ENCODE measurements at places on chromosomes 16 and 17.

GRCh38 chr16:62717026-62717425, 680.8 kb upstream of the CDH8 start:
- no peak for DNase-seq

DNA sequence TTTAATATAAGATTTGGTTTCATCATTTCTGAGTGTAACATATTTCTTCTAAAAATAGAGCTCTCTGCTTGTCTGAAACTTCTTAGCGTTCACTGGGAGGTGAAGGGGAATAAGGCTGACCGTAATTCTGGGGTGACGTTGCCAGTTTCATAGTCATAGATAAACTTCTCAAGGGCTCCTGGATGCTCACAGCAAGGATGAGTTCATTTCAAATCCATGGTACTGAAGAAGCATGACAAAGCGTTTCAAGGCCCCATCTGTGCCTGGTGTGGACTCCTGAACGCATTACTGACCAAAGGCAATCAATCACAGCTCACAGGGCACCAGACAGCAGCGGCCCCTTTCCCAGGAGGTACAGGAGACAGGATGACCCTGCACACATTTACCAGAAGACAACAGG, 12.0 kb upstream of the EVPL start:
- no peak for DNase-seq

DNA sequence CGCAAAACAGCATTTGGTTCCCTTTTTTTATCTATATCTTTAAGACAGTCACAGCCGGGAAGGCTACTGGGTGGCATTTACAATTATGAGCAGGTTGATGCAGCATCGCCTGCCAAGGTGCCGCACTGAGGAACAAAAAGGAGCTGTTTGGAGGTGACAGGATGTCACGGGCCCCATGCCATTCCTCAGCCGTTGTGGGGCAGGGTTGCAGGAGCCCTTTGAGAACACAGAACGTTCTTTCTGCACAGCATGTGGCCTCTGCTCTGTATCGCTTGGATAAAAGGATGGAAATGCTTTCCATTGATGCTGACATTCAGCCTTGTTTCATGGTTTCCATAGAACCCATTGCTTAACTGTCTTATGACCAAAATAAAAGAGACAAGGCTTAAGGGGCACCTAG, 141.9 kb upstream of the CDH5 start:
- DNase-seq = no peak

DNA sequence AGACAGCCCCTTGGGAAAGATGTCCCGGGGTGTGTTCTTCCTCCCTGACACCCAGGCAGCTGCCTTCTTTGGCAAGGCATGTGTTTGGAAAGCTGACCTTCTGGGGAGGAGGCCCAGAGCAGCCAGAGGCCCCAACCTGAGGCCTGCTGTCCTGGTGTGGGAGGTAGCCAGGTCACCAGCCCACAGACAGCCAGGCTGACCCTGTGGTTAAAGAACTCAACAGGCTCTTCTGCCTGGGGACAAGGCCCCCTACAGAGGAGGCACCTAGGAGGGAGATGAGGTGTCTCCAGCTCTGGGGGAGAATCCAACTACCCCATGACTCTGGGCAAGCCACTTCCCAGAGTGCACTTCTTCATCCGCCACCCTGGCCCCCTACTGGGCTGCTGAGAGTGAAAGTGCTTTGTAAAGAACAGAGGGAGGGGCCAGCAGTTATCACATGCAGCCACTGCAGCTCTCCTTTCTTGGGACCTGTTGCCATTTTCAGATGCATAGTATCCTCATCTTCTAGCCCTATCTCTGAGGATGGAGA, 13.1 kb upstream of the SREBF1 start:
- peak; percentile 45 for DNase-seq

DNA sequence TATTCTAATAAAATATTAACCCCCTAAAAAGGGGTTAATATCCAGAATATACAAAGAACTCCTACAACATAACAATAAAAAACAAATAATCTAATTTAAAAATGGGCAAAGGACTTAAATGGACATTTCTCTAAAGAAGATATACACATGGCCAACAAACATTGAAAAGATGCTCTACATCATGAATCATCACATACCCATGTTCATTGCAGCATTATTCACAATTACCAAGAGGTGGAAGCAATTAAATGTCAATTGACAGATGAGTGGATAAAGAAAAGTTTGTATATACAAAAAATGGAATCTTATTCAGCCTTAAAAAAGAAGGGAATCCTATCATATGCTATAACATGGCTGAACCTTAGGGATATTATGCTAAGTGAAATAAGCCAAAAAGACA, 36.8 kb downstream of the CPD start:
- no peak for DNase-seq

GRCh38 chr16:48384520-48385252, 527 bp downstream of the SIAH1 start:
- no peak for DNase-seq

DNA sequence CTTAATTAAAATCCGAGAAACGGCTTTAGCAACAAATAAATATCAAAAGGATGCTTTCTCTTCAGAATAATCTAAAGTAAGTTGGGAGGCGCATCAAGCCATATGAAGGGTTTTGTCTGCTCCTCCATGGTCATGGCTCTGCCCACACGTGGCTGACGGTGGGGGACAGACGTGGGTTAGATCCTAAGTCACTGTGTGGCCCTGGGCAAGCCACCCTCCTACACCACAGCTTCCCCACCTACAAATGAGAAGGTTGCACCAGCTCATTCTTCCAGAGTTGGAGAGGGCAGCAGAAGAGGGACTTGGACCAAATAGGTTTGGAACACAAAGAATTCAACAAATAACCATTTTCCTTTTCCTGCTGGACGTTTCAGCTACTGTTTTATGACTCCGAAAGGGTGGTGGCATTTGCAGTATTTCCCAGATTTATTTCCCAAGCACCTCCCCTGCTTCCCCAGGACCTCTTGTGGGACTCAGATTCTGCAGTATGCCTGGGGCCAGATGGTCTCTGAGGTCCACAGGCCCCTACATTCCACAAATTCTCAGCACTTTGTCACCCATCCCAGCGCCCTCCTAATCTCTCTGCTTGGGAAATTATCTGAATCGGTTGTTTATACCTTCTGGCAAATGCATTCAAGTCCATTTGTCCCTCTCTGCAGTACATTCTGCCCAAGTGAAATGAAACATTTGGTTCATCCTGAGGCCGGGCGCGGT, 17.8 kb downstream of the LRRC75A start:
- DNase-seq = no peak

- no peak for DNase-seq
These were observed 8.5 kb downstream of the CHD3 start for GRCh38 chr17:7897090-7897489.

GRCh38 chr16:4506450-4506849, 30.3 kb downstream of the HMOX2 start:
- DNase-seq = peak; percentile 28

DNA sequence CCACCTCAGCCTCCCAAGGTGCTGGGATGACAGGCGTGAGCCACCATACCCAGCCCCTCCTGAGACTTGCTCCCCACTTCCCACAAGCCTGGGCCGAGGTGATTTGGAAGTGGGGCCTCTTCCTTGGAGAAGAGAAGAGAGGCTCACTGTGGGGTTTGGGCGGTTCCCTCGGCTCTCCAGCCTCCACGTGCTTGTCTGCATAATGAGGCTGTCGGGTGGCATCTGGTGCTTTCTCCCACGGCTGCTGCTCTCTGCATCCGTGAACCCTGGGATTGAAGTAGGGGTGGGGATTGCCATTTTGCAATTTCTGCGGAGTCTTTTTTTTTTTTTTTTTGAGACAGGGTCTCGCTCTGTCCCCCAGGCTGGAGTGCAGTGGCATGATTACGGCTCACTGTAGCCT, 101.4 kb downstream of the RAP1GAP2 start:
- no peak for DNase-seq

GRCh38 chr16:68744744-68745280, 7.7 kb downstream of the CDH1 start:
- no peak for DNase-seq

GRCh38 chr16:23523321-23523720, 13.0 kb upstream of the GGA2 start:
- no peak for DNase-seq

GRCh38 chr17:82350182-82351030, 8.6 kb upstream of the TEX19 start:
- no peak for DNase-seq

DNA sequence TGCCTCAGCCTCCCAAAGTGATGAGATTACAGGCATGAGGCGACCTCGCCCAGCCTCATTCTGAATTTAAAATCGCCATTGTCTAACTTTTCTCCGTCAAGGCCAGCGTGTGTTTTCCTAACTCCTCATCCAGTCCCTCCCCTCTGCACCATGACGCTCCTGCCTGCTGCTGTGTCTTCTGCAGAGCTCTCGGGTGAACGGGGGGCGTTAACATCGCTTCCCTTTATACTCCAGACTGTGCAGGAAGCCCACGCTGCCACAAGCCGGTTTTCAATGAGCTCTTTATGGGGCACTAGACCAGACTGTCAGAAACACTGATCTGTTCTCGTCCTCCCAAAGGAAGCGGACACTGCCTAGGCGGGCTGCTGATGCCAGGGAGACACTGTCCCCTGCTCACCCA, 13.2 kb downstream of the AANAT start:
- DNase-seq = no peak

- DNase-seq = no peak
These were observed 108.6 kb downstream of the CMIP start for GRCh38 chr16:81553080-81553813.

DNA sequence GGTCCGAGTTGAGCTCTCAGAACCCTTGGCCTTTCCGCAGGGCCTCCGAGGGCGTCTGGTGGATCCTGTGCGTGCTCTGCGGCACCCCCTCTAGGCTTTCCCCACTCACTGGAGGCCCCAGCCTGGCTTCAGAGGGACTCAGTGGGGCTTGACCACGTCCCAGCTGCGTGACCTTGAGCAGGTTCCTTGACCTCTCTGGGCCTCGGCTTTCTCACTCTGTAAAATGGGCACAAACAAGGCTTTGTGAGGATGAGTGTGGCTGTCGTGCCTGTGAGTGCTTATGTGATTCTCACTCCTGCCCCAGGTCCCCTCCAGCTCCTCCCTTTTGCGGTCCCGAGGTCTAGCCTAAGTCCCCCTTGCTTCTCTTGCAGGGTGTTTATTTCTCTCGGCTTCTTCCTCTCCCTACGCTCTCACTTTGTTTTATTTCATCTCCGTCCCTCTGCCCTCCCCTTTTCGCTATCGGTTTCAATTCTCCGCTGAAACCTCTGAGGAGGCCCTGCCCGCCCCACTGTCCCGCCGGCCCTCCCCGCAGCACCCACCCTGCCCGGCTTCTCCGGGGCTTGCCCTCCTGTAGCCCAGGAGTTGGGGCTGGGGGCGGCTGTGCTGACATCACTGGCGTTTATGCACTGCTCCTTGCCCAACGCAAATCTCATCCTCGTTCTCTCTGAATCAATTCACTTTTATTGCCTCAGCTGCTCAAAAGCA, 82.3 kb upstream of the CBX4 start:
- DNase-seq = no peak

DNA sequence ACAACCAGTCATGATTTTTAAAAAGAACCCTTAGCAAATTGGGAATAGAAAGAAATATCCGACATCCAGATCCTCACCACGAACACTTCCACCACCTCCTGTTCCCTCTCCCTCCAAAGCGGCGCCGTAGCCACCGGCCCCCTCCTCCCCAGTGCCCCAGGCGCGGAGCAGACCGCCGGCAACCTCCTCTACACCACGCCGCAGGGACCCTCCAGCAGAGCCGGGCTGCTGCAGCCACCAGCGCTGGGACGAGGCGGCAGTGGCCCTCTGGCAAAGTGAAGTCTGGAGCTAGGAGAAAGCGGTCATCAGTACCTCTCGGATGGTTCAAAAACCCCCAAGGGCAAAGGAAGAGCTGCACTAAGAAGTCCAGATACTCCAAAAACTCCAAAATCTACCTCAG, 41.4 kb upstream of the SLFN13 start:
- no peak for DNase-seq
